Caki2 (cell line): ENCODE measurements at places on chromosomes 3 and 15. TPM values are rescaled to one million over a fixed set of nuclear protein-coding genes. Genes with fewer than 3 reads are reported as not detected.

Gene LMLN
- 0.23 and 1.3 TPM in 2 replicates for total RNA-seq

Gene DNASE1L3
- total RNA-seq: not detected in 2 replicates

Gene IQCH
- 1.7 and 2.7 TPM in 2 replicates for total RNA-seq

Gene ADIPOQ
- total RNA-seq: not detected in 2 replicates

Gene GOLGA8M
- 0.74 TPM in 1 of 2 replicates, not detected in the other for total RNA-seq

Gene TNIK
- total RNA-seq: 16.6 and 19.1 TPM in 2 replicates

Gene THSD4
- total RNA-seq: 9.0 and 9.8 TPM in 2 replicates

Gene PPM1L
- total RNA-seq: 0.06 and 1.2 TPM in 2 replicates

Gene B3GNT5
- 7.9 and 8.0 TPM in 2 replicates for total RNA-seq

Gene CADPS
- not detected in 2 replicates for total RNA-seq

Gene TRIM42
- not detected in 2 replicates for total RNA-seq

Gene GDPGP1
- 3.0 and 13.2 TPM in 2 replicates for total RNA-seq
